ENCODE measurements at places on chromosomes 2 and 18.

DNA sequence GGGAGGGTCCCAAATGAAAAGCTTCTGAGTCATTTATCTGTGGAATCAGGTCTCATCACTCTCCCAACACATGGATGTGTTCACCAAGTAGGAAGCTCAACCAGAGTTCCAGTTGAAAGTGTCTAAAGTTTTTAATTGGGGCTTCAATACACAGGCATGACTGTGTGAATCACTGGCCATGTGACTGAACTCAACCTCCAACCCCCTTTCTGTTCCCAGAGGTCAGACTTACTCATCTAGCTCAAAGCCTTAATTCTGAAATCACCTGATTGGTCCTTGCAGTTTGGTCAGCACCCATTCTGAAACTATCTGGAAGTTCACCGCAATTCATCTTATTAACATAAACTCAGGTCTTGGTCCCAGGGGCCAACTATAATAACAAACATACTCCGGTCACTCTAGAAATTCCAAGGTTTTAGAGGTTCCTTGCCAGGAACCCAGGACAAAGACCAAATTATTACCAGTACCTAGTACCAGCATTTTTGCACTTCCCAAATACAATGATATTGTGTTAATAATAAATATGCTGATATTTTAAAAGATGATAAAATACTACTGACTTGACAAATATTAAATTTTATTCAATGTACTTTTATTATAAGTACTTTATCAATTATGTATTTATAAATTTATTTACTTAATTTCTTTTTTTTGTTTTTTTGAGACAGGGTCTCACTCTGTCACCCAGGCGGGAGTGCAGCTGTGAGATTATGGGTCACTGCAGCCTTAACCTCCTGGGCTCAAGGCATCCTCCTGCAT lies 10.7 kb upstream of the RBM45 start:
- no peak for DNase-seq

- no peak for DNase-seq
These were observed 143.5 kb upstream of the BOD1L2 start for GRCh38 chr18:57003342-57003741.

- DNase-seq = no peak
These were observed 451.8 kb downstream of the TGIF1 start for GRCh38 chr18:3901811-3902210.

- no peak for DNase-seq
These were observed 185.0 kb downstream of the TMEM18 start for GRCh38 chr2:492178-492577.

DNA sequence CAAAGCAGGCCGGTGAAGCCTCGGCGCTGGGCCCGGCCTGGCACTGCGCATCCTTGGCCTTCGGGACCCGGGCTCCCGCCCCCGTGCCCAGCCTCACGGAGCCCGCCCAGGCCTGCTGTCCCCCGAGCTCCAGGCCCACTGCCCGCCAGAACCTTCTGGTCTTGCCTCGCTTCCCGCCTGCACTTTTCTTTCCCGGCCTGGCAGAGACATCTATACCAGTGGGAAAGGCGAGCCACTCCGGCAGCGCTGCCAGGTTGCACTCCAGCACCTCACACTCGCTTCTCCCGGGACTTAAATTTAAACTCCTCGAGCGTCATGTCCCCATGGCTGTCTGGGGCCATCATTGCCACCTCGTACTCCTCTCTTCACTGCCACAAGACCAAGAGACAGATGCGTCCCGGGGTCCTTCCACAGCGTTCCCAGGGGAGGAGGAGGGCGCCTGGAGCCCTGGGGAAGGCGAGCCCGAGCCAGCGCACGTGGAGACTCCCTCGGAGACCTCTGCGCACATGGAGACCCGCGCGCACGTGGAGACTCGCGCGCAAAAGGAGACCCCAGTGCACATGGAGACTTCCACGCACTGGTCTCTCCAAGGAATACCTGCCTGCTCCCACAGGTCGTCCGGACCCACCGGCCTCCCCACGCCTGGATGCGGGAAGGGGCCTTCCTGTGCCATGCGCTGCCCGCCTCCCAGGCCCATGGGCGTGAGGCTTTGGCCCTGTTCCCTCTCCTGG lies 253.1 kb upstream of the SALL3 start:
- no peak for DNase-seq

GRCh38 chr2:207960911-207961310 lies 64.4 kb downstream of the PLEKHM3 start:
- no peak for DNase-seq

DNA sequence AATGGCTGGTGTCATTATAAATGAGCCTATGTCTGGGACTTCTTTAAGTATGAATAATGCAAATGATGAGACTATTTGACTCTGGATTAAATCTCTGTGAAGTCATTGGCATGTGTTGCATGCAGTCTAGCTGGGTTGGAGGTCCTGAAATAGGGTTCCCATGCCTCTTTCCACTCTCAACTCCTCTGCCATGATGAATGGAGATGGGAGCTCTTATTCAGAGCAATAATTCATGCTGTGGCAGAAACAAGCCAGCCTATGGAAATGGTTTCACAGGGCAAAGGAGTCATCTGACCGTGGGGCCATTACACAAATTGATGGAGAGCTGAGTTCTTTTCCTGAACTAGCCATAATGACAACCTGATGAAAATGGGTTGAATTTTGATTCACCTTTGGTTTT lies 15.5 kb upstream of the CCDC195 start:
- no peak for DNase-seq

DNA sequence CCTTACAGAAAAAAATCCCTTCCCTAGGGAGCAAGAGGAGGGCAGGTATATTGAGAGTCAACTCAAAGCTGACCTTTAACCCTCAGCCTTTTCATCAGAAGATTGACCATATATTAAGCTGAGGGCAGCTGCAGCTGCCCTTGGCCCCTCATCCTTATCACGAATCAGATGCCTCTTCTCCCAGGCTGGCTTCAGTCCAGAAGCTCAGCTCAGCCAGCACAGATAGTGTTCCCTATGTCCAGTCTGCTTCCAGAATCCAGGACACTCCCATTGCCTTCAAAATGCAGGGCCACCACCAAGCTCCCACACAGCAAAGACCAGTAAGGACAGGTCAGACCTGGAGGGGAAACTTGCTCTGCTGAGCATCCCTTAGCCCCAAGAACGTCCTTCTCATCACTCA lies 146.1 kb downstream of the BCL11A start:
- no peak for DNase-seq

GRCh38 chr2:16707014-16707623 lies 41.5 kb upstream of the CYRIA start:
- DNase-seq = no peak

- no peak for DNase-seq
These were observed 1.6 kb downstream of the COPS9 start for GRCh38 chr2:240134466-240134865.

- DNase-seq = no peak
These were observed 27.2 kb downstream of the TBC1D8 start for GRCh38 chr2:101123795-101124471.

GRCh38 chr18:13500227-13500865 lies 226.0 kb downstream of the FAM210A start:
- DNase-seq = peak; percentile 32

- no peak for DNase-seq
These were observed 19.5 kb upstream of the HNRNPLL start for GRCh38 chr2:38622210-38622609.

DNA sequence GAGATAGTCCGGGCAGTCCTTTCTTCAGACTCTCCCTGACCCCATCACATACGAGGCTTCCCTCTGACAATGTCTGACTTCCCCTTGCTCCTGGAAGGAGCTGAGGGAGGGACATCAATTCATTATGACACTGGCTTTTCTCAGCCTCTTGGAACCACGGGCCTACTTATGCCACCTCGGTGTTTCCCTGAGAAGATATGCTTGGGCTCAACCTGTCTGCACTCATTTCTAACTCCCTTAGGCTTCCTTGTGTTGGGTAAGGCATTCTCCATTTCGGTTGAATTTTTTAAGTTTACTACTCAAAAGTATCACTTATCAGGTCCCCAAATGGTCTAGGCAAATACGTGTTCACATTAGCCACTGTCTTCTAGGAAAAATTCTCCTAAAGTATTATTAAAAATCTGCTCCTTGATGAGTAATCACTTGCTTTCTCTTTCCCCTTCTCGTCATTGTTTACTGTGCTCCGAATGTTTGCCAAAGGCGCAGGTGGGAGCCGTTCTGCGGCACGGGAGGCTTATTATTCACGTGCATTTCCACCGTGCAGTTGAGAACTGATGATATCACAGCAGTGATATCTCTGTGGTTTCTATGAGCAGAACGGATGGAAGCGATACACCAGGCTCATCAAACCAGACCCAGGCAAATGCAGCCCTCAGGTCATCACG lies 33.1 kb downstream of the ARL4C start:
- peak; percentile 76 for DNase-seq
